ENCODE measurements at places on chromosomes 16 and 17.

DNA sequence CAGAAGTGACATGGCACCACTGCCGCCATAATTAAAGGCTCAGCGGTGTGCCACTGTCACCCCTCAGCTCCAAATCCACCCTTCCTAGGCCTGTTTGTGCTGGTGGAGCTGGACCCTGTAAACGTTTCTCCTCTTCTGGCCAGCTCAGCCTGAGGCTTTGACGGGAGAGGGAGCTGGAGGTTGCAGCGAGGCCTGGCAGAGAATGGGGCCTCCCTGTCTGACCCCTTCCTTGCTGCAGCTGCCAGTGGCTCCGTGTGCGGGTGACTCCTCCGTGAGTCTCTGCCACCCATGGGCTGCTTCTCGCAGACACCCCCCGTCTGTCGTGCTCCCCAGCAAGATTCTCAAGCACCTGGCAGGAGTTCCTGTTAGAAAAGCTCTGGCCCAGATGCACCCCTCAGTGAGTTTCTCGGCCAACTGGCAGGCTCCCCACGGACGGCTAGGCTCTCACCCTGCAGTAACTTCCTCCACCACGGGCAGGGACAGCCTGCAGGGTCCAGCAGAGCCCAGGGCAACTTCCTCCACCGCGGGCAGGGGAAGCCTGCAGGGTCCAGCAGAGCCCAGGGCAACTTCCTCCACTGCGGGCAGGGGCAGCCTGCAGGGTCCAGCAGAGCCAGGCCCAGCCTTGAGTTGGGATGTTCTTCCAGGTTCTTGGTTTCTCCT lies 4.7 kb upstream of the CHMP6 start:
- DNase-seq = no peak

- DNase-seq = no peak
Measured at GRCh38 chr16:65675161-65675560, 553.3 kb upstream of the CDH11 start.

GRCh38 chr16:31351942-31352325 lies 3.0 kb upstream of the ITGAX start:
- no peak for DNase-seq

GRCh38 chr16:16904601-16905000 lies 525.7 kb downstream of the NPIPA7 start:
- no peak for DNase-seq

- DNase-seq = no peak
Measured at GRCh38 chr17:58614859-58615459, 76.9 kb downstream of the TEX14 start.

DNA sequence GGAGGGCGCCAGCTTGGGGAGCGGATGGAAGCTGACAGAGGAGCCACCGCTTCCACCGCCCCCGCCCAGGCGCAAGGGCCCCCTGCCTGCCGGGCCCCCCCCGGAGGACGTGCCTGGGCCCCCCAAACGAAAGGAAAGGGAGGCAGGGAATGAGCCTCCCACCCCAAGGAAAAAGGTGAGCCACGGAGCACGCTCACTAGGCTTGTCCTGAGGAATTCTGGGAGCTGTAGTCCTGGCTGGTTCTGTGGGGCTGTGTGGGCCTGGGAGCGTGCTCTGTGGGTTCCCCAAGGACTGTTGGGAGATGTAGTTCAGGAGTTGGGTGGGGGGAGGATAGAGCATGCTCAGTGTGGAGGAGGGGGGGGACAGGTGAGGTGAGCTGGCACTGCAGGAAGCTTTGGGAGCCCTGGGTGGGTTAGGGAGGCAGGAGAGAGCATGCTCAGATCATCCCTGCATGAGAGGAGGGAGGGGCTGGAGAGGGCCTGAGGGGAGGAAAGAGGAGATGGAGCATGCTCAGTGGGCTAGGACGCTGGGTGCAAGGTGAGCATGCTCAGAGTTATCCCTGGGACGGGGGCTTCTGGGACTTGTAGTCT lies 4.5 kb downstream of the FBXL19 start:
- no peak for DNase-seq
